ENCODE measurements at places on chromosomes 2 and 18.

GRCh38 chr18:55763805-55764204 is 175.8 kb upstream of the TCF4 start:
- peak; percentile 44 for DNase-seq

DNA sequence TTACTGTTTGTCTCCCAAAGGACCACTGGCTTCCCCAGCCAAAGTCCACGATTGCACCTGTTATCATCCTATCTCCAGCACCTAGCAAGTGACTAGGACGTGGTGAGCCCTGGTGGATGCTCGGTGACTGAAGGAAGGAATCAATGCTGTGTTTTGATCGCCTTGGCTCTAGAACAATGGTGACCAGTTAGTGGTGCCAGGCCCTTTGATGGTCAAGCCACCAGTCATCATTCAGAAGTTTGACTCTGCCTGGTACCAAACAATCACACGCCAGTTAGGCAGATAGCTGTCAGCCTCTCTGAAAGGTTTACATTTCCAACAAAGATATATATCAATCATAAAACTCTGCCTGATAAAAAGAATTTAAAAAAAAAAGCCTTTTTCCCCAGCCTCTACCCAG is 244.1 kb downstream of the SH3BP4 start:
- DNase-seq: no peak

DNA sequence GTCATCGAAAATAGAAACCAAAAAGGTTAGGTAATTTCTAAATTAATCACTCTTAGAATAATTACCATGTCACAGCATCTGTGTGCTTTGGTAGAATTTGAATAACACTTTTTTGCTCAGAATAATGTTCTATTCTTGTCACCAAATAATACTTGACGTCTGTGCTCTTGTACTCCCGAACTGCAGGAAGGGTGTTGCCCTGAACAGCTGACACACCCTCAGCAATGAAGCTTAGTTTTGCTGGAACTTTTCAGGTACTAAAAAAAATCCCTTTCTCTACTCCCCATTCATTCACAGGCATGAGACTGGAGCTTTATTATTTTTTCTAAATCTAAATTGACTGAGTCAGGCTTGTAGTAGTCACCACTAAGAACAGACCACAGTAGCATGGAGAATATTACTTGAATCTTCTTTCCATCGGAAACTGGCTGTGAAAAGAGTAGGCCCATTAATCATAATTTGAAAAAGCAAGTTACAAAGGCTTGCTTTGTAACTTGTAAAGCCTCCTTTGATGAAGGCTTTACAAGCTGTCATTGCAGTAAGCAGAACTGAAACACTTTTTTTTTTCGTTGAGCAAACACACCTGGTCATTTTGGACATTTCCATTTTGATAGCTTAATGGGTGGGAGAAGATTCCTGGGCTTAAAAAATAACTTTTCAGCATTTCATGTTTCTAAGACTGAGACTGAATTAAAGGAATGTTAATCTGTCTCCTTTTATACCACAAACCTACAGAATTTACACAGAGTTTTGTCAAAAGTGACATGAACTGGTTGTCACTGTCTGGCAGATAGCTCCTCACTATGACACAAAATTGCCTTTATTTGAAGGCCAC is 70.3 kb upstream of the PELI1 start:
- no peak for DNase-seq

GRCh38 chr2:233234264-233234663 is 17.2 kb upstream of the ATG16L1 start:
- DNase-seq: no peak

- no peak for DNase-seq
Measured at GRCh38 chr2:188813857-188814256, 160.3 kb upstream of the COL3A1 start.

DNA sequence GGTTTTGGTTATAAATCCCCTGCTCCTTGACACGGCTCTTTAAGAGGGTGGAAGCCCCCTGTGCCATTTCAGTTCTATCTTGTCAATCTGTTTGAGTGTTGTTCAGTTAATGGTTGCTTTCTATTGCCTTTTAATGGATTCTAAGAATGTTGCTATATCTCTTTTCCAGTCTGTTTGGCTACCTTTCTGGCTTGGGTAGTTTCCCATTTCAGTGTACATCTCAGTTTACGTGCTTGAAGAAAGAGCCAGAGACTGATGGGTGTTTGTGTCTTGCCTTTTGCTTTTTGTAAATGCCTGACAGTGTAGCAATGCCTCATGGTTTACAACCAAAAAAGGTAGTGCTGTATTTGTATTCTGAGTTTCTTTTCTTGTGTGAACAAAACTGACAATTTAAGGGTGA is 45.3 kb downstream of the SPATS2L start:
- no peak for DNase-seq
